Glomerular endothelial cell (primary cell): ENCODE measurements at places on chromosomes 16 and 17. TPM values are rescaled to one million over a fixed set of nuclear protein-coding genes. Genes with fewer than 3 reads are reported as not detected.

GRCh38 chr17:67488768-67489167, 111.7 kb downstream of the PITPNC1 start:
- no peak for DNase-seq

DNA sequence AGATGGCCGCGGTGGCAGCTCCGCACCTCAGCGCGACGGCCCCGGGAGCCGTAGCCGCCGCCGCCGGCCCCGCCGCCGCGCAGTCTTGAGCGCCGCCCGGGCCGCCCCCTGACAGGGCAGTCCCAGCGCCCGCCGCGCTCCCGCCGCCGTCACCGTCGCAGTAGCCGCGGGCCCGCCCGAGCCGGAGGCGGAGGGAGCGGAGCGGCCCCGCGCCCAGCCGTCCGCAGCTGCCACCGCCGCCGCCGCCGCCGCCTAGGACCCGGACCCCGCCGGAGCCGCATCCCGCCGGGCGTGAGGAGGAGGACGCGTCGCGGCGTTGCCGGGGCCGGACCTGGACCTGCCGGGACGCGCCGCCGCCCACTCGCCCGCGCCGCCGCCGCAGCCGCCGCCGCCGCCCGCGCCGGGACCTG, 218 bp downstream of the TNRC6C start:
- no peak for DNase-seq

- DNase-seq, result no peak
These were observed 1.2 kb upstream of the HSF4 start for GRCh38 chr16:67163164-67163998.

- DNase-seq, result no peak
These were observed 5.8 kb downstream of the MYL4 start for GRCh38 chr17:47214931-47215330.

GRCh38 chr17:27345141-27345904, 51.4 kb downstream of the WSB1 start:
- no peak for DNase-seq

GRCh38 chr17:63463771-63464170, 13.1 kb upstream of the ACE start:
- no peak for DNase-seq

GRCh38 chr16:62208934-62209333, 172.7 kb upstream of the CDH8 start:
- DNase-seq, result no peak

- DNase-seq, result no peak
These were observed 4.4 kb downstream of the SHBG start for GRCh38 chr17:7634384-7634783.

- DNase-seq, result no peak
These were observed 162.7 kb downstream of the CCT6B start for GRCh38 chr17:34798581-34798980.

GRCh38 chr16:67148656-67149275, 2.0 kb downstream of the B3GNT9 start:
- DNase-seq, result no peak

- DNase-seq, result no peak
These were observed 20.9 kb upstream of the ZFPM1 start for GRCh38 chr16:88432174-88432573.

DNA sequence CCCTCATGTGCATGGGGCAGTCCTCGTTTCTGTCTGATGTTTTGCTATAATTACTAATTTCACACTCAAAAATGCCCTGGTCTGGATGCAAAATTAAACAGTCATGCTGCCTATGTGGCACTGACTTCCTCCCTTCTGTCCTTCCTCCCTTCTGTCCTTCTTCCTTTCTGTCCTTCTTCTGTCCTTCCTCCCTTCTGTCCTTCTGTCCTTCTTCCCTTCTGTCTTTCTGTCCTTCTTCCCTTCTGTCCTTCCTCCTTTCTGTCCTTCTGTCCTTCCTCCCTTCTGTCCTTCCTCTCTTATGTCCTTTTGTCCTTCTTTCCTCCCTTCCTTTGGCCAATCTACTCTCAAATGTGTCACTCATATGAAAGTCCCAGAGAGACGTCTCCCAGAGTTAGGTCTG, 93.8 kb downstream of the IRF8 start:
- no peak for DNase-seq

DNA sequence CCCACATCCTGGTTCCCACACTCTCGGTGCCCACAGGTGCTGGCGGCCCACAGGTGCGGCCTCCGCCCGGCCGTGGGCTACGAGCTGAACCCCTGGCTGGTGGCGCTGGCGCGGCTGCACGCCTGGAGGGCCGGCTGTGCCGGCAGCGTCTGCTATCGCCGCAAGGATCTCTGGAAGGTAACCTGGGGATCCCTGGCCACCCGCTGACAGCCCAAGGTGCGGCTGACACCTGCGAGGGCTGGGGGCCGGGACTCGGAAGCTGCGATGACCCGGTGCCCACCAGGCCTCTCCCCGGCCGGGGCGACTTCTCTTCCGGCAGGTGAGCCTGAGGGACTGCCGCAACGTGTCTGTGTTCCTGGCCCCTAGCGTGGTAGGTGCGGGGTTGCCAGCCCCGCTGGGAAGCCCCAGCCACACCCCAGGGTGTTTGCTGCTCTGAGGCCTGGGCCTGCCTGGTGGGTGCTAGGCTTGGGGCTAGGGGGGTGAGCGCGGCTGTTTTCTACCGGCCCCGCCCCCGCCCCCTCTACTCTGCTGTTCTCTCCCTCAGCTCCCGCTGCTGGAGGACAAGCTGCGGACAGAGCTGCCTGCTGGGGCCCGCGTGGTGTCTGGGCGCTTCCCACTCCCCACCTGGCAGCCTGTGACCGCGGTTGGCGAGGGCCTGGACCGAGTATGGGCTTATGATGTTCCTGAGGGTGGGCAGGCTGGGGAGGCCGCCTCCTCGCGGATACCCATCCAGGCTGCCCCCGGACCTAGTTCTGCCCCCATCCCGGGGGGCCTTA, 1.0 kb downstream of the ANTKMT start:
- no peak for DNase-seq

DNA sequence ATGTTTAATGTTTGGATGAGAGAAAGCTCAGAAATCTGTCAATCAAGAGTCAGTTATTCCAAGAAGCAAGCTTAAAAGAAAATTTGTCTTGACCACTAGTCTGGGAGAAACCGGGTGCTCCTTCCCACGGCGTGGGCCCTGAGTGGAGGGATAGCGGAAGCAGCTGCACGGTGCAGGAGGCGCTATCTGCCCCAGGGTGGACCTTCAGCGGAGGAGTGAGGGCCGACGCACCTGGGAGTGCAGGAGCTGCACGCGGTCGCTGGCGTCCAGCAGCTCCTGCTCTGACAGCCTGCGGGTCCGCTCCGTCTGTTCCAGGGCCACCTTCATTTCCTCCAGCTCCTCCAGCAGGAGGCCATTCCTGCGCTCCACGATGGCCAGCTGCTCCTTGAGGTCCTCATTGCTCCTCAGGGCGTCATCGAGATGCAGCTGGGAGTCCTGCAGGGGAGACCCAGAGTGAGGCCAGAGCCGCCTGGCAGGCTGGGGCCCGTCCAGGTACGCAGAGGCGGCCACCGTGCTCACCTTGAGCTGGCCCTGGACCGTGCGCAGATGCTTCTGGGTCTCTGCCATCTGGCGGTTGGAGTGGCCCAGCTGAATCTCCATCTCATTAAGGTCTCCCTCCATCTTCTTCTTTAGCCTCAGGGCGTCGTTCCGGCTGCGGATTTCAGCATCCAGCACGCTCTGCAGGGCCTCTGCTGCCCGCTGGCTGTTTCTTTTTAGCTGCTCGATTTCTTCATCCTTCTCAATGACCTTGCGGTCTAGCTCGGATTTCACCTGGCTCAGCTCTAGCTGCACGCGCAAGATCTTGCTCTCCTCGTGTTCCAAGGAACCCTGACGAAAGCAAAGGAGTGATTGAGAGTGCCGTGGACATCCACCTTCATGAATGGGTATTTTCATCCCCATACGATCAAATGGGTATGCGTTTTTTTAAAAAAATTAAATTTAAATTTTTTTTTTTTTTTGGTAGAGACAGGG, 63.5 kb downstream of the MYH13 start:
- DNase-seq, result no peak

DNA sequence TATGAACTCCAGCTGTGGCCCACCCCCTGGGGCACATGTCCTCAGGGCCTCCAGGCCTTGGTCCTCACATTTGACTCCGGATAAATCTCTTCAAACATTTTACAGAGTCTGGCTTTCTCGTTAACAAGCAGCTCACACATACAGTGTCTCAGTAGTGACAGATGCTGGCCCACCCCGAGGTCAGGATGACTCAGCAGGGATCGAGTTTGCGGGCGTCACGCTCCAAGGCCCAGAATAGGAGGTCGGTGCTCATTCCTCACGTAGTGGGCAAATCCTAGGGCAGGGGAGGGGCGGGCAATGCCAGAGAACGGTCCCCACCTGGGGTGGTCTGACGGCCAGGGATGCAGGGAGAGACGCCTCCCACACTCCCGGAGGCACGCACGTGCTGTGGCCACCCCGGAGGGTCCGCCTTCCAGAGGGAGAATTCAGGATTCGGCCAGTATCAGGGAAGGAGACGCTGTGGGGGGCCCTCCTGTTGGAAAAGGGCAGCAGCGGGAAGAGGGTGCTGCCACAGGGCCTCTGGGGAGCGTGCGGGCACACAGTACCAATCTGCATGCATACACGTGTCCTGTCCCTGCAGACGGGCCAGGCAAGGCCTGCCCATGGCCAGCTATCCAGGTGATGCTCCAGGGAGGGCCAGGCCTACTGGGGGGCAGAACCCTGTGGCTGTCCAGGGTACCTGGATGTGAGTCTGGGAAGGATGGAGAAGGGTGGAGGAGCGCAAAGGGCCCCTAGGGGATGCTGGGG, 8.6 kb downstream of the SLC7A5 start:
- no peak for DNase-seq

GRCh38 chr17:68565661-68566441, 35.3 kb downstream of the FAM20A start:
- no peak for DNase-seq

DNA sequence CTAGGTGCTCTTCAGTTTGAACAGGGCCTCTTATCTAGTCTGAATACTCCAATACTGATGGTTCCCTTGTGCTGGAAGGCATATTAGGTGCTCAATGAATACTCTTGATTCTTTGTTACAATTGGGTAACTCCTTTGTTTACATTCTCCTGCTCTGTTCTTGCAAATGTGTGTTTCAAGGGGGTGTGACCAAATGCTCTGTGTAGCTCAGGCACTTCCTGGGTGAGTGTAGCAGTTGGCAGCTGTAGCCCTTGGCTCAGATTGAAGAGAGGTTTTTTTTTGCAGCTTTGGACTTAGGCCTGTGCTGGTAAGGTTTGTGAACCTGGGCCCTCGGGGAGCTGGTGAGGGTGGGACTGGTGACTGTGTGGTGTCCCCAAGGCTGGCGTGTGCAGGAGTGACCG, 20.2 kb downstream of the TBCD start:
- no peak for DNase-seq

Gene MYH13
- total RNA-seq, result not detected in 2 replicates

Gene CWC25
- total RNA-seq, result 15.8 and 16.2 TPM in 2 replicates

Gene ITGAX
- 0.23 and 0.63 TPM in 2 replicates for total RNA-seq

Gene PGS1
- total RNA-seq, result 67.1 and 84.0 TPM in 2 replicates

Gene SAMD14
- total RNA-seq, result 9.6 and 24.9 TPM in 2 replicates

Gene RGS11
- total RNA-seq, result 2.3 and 3.9 TPM in 2 replicates

Gene STH
- not detected in 2 replicates for total RNA-seq

Gene SPAG9
- 53.1 and 117 TPM in 2 replicates for total RNA-seq

Gene C16orf86
- total RNA-seq, result 3.9 and 4.9 TPM in 2 replicates

Gene NPIPB4
- total RNA-seq, result 17.1 and 50.2 TPM in 2 replicates
